Suppressor macrophage treated with lipopolysaccharide for 4 hours (primary cell): ENCODE measurements at places on chromosomes 5 and 9.

- DNase-seq: no peak
Observed at GRCh38 chr5:147835386-147835798, 3.9 kb upstream of the SPINK1 start.

- no peak for DNase-seq
Observed at GRCh38 chr5:43874772-43875171, 271.8 kb downstream of the NNT start.

DNA sequence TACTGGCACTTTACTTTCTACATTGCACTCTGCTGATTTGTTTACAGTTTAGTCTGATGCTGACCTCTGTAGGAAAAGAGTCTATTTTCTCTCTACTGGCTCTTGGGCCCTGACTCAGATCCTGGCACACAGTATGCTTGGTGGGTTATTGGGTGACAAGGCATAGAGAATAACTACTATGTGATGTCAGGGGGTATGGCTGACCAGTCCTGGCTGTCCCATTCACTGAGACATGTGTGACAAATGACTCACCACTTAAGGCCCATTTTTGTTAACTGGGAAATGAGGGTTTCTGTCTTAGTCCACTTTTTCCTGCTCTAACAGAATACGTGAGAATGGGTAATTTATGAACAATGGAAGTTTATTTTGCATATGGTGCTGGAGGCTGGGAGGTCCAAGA, 66.4 kb downstream of the DAPK1 start:
- DNase-seq: peak; percentile 86

DNA sequence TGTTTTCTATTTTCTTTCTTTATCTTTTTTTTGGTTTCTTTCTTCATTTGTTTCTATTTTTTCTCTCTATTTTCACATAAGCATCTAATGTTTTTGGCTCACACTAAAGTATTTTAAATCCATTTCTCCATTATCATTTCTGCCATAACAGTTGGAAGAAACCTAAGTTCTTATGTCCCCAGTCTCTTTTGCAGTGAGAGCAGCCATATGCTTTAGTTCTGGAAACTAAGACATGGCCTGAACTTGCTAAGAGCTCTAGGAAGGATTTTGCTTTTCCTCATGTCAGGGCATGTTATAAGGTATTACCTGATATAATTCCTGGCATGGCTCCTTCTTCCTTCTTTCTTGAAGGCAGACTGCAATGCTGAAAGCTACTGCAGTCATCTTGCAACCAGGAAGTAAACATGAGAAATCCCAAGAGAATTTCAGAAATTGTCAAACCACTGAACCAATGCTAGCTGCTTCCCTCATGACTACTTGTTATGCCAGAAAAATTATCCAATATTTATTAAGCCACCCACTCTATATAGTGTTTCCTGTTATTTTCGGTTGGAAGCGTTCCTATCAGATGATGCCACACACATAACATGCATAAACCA, 171.1 kb downstream of the TAF11L14 start:
- DNase-seq: no peak

GRCh38 chr5:177553671-177554429, 513 bp downstream of the FAM193B start:
- DNase-seq: peak; percentile 27

GRCh38 chr9:137278061-137278701, 655 bp downstream of the TOR4A start:
- DNase-seq: peak; percentile 60

DNA sequence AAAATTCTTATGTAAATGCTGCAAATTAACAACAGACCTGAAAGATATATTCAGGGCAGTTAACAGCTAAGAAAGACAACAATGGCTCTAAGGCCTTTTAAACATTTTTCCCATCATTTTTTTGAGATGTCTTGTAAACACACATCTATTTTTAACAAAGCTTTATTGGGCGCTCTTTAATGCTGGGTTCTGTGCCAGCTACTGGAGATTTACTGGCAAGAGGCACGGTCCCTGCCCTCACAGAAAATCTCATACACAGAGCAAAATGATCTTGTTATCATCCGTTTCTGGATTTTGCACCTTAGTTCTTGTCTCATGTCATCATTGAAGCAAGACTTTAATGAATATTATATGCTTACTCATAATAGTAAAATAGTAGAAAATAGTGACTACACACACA, 1022.3 kb upstream of the WWC1 start:
- no peak for DNase-seq

- DNase-seq: no peak
Observed at GRCh38 chr5:172407822-172408221, 46.5 kb downstream of the SH3PXD2B start.

DNA sequence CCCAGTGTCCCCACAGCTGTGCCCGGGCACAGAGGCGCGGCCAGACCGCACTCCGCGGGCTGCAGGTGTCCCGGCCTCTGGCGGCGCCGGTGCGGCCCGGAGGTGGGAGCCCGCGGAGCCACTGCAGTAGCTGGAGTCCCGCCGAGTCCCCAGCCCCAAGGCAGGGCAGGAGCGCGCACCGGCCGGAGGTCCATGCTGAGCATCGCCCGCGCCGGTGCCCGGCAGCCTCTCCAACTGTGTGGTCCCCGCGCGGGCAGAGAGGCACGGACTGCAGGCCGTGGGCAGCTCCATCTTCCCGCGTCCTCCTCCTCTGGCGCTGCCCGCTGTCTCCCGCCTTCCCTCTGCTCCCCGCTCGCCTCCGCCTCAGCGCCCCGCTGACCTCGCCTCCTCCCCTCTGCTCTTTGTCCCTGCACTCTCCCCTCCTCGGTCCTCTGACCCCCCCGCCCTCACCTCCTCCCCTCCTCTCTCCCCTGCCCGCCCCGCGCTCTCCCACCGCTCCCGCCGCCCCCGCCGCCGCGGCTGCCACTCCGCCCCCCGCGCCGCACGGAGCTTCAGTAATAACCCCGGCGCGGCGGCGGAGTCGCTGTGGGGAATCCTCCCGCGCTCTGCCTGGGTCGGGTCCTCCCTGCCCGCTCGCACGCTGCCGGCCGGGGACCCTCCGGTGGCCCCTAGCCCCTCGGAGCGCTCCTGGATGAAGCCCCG, at the start of gene ADAMTS16:
Gene ADAMTS16 (plus strand): TSS at position 554 of the 702 bp plus-strand sequence. CDS start 138 bp downstream, at position 692.
- DNase-seq: no peak

DNA sequence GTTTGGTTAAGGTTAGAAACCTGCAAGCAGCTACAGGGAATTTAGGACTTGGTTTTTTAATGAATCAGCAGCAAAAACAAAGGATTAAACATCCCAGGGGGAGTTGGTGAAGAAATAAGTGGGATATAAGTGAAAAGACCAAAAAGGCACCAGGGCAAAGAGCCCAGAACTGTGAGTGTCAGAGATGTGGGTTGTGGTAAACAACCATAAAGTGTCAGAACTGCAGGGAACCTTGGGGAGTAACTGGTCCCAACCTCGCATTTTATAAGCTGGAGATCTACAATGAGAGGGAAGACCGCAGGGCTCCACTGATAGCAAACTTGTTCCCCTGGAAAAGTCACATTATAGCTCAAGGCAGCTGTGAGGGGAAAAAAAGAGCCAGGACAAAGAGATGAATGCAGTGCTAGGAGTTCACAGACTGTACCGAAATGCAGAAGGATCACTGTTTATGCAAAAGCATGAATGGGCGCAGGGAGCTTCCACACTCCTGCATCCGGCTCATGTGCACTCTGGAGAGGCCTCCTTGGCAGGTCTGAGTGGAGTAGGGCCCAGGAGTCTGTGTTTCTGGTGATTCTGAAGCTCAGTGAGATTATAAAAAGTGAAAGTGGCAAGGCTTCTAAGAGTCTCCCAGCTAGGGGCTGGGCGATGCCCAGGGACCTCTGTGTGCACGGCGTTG, 156.3 kb downstream of the GOLPH3 start:
- no peak for DNase-seq

DNA sequence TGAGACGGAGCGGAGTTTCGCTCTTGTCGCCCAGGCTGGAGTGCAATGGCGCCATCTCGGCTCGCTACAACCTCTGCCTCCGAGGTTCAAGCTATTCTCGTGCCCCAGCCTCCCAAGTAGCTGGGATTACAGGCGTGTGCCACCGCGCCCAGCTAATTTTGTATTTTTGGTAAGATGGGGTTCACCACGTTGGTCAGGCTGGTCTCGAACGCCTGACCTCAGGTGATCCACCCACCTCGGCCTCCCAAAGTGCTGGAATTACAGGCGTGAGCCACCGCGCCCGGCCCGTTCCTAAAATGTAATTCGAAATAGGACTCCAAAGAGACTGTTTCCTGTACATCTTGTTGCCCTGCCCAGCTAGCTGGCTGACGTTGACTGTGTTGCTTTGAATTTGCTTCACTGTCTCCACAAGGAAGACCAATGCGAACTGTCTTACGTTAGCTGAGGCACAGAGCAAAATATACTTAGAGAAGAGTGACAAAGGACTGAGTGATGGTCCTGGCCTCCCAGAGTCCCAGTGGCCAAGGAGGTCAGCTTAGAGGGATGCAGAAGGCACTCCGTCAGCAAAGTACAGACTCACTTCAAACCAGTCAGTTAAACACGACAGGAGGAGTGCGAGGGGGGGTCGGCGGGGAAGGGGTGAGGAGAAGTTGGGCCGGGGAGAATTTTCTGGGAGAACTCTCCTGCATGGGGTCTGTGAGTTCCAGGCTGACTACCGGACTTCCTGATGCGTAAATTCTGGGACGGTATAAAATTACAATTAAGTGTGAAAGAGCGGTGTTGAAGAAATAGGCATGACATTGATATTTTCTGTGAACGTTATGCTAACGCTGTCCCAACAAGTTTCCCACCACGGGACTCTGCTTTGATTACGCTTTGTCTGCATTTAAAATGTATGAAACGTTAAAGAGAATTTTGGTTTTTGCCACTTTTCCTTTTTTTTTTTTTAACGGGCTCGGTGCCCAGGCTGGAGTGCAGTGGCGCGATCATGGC, 6.8 kb upstream of the TRIM41 start:
- DNase-seq: no peak

DNA sequence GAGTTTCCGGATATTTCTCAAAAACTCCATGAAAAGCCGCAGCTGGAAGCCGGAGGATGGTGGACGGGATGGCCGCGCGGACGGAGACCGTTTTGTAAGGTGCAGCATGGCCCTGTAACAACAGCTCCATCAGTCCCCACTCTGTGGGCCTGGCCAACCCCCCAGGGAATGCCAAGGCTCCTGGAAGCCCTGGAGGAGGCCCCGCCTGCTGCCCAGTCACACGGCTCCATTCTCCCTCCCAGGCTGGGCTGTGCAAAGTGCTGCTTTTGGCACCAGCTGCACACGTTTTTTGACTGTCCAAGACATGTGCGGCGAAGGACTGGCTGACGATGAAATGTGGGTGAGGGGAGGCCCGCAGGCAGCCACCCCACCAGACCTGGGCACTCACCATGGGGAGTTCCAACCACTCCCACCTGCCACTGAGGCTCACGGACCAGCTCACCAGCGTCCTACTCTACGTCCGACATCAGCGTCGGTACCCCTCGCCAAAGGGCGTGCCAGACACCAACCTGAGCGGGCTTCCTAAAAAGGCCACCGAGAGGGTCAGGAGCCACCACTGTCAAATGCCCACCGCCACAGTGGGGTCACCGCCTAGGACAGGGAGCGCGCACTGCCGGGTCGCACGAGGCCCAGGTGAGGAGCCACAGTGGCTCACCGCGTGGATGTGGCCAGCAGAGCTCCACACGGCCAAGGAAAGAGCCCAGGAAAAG, 27.3 kb downstream of the PNPLA7 start:
- no peak for DNase-seq

DNA sequence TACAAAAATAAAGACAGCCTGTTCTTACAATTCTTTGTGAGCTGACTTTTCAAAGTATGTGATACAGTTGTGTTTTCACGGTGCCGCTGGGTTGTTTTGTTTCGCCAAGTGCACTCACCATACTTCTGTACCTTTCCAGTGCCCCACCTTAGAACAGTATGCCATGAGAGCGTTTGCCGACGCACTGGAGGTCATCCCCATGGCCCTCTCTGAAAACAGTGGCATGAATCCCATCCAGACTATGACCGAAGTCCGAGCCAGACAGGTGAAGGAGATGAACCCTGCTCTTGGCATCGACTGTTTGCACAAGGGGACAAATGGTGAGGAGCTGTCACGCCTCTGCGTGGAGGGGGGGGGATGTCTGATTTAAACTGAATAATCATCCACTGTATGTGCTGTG, 12.9 kb downstream of the CCT5 start:
- no peak for DNase-seq

DNA sequence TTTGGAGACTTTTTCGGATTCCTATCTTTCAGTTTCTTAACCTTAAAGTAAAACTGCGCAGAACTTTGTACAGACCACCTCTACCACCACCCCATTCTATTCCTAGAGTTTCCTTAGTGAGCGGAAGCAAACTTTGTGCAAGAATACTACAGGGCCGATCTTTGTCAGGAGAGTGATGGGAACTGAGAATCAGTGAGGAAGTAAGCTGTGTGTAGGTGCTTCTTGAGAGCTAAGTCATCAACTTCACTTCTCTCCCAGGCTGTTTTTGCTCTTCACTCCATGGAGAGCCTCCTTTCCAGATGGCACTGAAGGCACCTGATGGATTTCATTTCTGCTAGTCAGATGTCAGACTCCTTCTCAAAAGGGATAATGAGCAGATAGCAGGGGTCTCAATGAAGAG, 127.3 kb downstream of the SPATA31D1 start:
- no peak for DNase-seq

- no peak for DNase-seq
Observed at GRCh38 chr9:818958-819357, 22.5 kb upstream of the DMRT1 start.

GRCh38 chr5:3362606-3362910, 233.1 kb upstream of the IRX1 start:
- DNase-seq: no peak

DNA sequence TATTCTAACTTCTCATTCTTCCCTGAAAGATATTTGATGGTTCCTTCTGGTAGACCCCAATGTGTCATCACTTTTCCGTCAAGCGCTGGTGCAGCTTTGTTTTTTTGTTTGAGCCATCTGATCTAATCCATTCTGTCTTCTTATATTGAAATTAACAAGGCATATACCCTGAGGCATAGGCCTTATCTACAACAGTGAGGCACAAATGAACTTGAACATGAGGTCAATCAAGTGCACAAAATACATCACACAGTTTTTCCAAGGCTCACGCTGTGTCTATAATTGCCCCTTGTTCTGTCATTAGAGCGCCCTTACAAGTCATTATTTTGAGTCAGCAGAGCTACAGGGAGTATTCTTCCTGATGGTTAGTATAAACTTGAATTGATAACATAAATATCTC, 406.6 kb downstream of the MAT2B start:
- no peak for DNase-seq

GRCh38 chr9:89530726-89531125, 32.8 kb upstream of the SEMA4D start:
- DNase-seq: peak; percentile 26

GRCh38 chr9:105435453-105435852, 12.4 kb upstream of the FSD1L start:
- no peak for DNase-seq
